Activated naive CD8-positive, alpha-beta T cell treated with anti-CD3 and anti-CD28 coated beads for 36 hours (primary cell): ENCODE measurements at places on chromosomes 13 and 19. TPM values are rescaled to one million over a fixed set of nuclear protein-coding genes. Genes with fewer than 3 reads are reported as not detected.

GRCh38 chr19:7132054-7132453 lies 62.6 kb downstream of the ZNF557 start:
- no peak overlapping the region for H3K27ac ChIP-seq
- no peaks in the 10 kb centered on the region for H3K27me3 ChIP-seq
- DNase-seq = no peak
- no peak overlapping the region for H3K4me3 ChIP-seq

- peaks cover 46% of the 10 kb centered on the region for H3K27me3 ChIP-seq
- no peak overlapping the region for H3K4me3 ChIP-seq
- no peak overlapping the region for H3K27ac ChIP-seq
- DNase-seq = no peak
Measured at GRCh38 chr13:28530729-28531076, 35.8 kb upstream of the FLT1 start.

DNA sequence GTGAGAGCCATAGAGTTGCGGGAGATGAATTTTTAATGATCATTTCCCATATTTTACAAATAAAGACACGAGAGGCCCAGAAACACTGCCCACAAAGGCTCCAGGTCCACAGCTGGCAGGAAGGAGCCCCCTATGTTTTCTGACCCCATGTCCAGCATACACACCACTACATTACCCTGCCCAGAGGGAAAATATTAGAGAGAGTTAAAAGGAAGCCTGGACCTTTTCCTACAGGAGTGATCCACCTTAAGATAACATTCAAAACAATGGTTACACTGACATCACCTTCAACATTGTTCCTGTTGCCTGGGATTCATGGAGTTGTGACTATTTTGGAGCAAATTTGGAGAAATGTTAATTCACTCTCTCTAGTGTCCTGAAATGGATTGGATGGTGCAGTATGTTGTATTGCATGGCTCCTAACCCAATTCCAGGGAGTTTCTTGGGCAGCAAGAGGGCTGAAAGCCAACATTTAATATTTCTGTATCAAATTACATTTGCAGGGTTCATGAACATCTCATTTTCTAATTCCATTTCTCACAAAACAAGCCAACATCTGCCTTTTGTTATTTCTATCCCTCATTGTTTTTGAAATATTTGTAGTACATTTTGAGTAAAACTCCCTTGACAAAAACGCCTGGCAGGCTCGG lies 172.5 kb downstream of the DLEU7 start:
- peaks cover 1% of the 10 kb centered on the region for H3K4me1 ChIP-seq
- H3K4me3 ChIP-seq = no peak overlapping the region
- no peaks in the 10 kb centered on the region for H3K36me3 ChIP-seq
- no peak overlapping the region for H3K27ac ChIP-seq
- no peaks in the 10 kb centered on the region for H3K27me3 ChIP-seq
- DNase-seq = no peak

The PRTN3 gene
- not detected for total RNA-seq
